ENCODE measurements at places on chromosomes 4 and X.

DNA sequence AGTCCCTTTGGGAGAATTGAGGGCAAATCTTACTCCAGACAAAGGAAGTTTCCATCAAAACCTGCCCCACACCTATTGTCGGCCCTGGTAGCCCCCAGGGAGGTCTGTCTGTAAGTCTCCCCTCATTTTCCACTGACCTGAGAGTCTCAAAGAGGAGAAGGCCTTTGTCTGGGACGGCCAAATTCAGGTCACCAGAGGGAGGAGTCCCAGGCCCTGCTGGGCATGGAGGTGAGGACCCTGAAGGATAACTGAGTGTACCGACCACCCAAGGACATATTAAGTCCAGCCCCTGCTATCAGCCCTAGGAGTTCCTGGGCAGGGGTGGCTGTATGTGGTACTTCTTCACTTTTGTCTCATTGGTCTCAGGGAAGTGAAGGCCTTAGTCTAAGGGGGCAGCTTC lies 229.9 kb downstream of the FGF13 start:
- DNase-seq: no peak

DNA sequence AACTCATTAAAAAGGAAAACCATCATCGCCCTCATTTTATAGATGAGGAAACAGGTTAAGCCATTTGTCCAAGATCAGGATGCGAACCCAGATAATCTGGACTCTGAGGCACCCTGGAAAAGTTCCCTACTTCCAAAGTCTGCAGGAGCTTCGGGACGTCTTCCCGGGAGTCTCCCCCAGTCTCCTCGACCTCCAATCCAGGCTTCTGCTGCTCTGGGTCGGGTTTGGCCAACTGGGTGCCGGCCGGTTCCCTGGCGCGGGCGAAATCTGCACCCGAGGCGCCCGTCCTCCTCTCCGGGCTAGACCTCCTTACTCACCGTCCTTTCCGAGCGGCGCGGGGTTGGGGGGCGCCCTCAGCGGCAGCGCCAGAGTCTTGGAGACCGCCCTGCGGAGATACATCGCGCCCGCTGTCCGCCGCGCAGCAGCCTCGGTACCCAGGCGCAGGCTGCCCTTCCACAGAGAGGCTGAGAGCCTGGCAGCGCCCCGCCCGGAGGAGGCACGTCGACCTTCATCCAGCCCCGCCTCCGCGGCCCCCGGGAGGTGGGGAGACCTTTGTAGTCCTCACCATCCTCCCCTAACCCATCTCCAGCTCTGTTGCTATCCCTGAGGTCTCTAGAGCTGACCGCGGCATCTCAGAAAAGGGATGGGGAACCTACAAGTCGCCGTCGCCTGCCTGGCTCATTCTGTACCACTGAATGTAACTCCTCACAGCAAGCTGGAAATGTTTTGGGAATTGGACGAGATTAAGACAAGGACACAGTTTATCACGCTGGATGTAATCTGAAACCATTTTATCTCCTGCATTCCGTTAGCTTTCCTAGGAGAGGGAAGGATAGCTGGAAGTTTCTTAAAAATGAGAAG lies at the start of gene MGARP:
TSS of gene MGARP (minus strand) at position 466 of the 861 bp plus-strand sequence. CDS start at position 399, 67 bp downstream.
- peak; percentile 9 for DNase-seq

- no peak for DNase-seq
These were observed 64.7 kb upstream of the UXT start for GRCh38 chrX:47723689-47724088.

DNA sequence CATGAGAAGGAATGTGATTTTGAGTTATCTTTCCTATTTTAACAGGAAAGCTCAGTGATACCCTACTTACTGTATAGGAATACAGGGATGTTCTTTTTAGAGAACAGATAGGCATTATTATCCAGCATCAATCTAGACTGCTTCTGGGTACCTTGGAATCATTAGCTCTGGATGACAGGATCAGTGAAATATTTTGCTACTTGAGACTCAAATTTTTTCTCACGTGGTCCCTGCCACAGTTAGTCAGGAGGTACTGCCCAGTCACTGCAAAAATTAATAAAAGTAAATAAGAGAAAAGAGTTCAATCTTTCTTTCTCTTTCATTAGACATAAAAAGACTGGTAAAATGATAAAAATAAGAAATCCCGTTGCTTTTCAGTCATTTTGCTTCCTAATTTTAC lies 5.5 kb downstream of the ZNF827 start:
- no peak for DNase-seq

DNA sequence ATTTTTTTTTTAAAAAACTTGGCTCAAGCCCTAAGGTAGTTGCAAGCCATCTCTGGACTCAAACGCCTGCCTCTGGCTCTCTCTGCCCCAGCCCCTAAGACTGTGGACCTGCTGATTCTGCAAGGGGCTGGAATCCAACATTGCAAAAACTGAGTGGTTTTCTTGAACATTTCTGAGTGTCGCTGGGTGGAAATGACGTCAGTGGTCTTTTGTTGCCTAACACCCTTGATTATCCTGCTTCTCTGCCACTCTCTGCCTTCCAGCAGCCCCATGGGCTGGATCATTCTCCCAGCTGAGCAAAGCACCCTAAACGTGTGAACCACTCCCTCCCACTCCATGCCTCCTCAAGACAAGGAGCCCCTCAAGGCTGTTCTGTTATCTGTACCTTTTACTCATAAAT lies 16.6 kb downstream of the BST1 start:
- no peak for DNase-seq

GRCh38 chr4:31088600-31089230 lies 368.5 kb downstream of the PCDH7 start:
- DNase-seq: no peak

GRCh38 chr4:156870861-156871260 lies 100.7 kb downstream of the PDGFC start:
- DNase-seq: no peak

- no peak for DNase-seq
These were observed 318.4 kb downstream of the DHX15 start for GRCh38 chr4:24265989-24266388.

- no peak for DNase-seq
These were observed 127.4 kb upstream of the RPL34 start for GRCh38 chr4:108492816-108493595.

GRCh38 chrX:24846550-24847150 lies 152.9 kb downstream of the POLA1 start:
- no peak for DNase-seq

- DNase-seq: no peak
These were observed 4.4 kb downstream of the MTMR1 start for GRCh38 chrX:150697641-150698040.

GRCh38 chr4:38563707-38564495 lies 100.1 kb upstream of the KLF3 start:
- DNase-seq: no peak

- DNase-seq: peak; percentile 35
These were observed 3.8 kb upstream of the GUCY2F start for GRCh38 chrX:109485470-109486340.

DNA sequence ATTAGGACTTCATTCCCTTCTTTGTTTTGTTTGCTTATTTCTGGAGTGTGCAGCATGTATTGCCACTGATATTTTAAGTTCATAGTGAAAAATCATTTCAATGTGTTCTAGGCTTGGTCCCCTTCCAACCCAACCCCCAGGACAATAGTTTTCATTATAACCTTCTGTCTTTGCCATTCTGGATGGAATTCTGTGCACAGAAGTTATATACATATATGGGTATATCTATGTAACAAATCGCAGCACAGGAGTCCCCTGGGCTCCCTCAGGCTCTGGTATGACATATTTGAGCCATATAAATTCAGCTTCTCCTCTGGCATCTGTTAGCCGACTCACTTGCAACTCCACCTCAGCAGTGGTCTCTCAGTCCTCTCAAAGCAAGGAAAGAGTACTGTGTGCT lies at the start of gene TNMD:
TSS of gene TNMD (plus strand) at position 326 of the 400 bp plus-strand sequence. CDS start 83 bp downstream, outside the sequence.
- no peak for DNase-seq

DNA sequence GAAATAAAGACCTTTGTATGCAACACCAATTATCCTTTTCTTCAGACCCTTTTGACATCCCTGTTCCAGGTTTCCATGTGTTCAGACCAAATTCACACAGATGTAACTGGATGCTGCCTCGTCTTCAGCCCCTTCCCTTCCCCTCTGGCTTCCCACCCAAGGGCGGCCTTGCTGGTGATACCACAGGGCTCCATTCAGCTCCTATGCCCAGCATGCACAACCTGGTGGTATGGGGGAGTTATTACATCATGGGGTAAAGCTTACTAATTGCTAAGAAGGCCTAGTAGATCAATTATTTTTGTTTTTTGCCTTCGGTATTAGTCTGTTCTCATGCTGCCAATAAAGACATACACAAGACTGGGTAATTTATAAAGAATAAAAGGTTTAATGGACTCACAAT lies 317.0 kb upstream of the CXXC4 start:
- DNase-seq: no peak

DNA sequence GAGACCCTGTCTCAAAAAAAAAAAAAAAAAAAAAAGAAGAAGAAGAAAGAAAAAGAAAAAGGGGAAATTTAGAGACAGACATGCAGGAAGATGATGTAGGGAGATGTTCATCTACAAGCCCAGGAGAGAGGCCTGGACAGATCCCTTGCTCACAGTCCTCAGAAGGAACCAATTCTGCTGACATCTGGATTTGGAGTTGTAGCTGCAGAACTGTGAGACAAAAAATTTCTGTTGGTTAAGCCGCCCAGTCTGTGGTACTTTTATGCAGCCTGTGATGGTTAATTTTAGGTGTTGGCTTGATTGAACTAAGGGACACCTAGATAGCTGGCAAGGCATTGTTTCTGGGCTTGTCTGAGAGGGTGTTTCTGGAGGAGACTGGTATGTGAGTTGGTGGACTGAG lies 10.1 kb upstream of the STIM2 start:
- DNase-seq: no peak

GRCh38 chr4:175066923-175067627 lies 148.9 kb downstream of the ADAM29 start:
- no peak for DNase-seq

DNA sequence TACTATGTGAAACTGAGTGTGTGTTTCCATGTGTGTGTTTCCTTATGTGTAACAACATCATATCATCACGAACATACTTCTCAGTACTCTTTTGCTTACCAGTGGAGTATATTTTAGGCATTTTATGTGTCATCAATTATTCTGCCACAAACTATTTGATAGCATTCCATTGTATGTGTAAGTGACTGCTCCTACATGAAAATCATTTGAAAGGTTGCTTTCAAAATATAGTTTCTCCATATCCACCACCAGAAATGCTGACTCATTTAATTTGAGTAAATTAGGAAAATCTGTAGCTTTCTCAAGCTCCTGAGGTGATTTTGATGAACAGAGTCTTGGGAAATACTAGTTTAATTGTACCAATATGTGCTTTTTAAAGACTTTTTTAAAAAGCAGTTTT lies 376.2 kb downstream of the PCDH18 start:
- DNase-seq: no peak

- DNase-seq: no peak
These were observed 4.9 kb upstream of the TMEM33 start for GRCh38 chr4:41930139-41930831.

DNA sequence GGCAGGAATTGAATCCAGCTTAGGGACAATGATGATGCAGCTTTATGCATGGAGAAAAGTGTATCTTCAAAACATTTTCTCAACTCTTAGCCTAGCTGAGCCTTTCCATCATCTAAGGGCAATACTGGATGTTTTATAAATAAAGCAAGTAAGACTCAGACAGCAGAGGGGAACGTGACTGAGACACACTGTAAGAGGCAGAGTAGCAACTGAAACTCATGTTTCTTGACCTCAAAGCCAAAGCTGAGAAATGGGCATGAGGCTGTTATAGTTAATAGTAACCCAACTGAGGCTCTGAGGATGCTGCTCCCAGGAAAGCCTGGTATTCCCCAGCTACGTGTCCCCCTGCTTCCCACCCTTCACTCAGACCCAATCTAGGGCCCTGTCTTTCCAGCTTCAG lies 44.6 kb downstream of the ARHGEF9 start:
- DNase-seq: no peak

- no peak for DNase-seq
These were observed 91.1 kb upstream of the KIT start for GRCh38 chr4:54566608-54567007.

DNA sequence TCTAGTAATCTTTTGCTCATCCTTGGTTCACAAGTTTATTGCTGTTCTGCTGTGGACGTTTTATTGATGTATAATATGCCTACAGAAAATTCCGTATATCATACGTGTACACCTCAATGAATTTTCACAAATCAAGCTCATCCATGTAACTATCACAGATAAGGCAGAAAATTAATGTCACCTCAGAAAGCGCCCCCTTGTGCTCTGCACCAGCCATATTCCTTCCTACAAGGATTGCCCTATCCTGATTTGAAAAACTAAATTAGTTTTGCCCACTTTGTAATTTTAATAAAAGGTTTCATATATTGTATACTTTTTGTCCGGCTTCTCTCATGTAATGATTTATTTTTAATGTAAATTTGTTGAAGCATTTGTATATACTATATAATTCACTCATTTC lies 390.8 kb downstream of the ADGRL3 start:
- DNase-seq: no peak

GRCh38 chrX:136674270-136674985 lies 26.5 kb downstream of the CD40LG start:
- no peak for DNase-seq

DNA sequence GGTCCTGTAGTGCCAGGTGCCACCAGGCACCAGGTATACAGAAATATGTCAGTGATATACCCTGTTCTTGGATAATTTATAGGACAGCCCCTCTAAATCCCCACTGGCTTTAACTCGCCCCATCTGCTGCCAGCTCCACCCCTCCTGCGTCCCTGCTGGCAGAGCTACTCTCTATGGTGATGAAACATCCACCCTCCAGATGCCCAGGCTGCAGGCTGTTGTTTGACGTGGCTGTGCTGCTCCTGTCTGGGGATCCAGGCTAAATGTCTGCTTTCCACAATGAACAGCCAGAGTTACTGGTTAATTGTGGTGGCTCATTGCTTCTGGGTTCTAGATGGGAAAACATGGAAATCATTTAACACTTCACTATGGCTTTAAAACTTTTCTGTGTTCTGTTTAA lies 12.9 kb downstream of the NHSL2 start:
- no peak for DNase-seq

DNA sequence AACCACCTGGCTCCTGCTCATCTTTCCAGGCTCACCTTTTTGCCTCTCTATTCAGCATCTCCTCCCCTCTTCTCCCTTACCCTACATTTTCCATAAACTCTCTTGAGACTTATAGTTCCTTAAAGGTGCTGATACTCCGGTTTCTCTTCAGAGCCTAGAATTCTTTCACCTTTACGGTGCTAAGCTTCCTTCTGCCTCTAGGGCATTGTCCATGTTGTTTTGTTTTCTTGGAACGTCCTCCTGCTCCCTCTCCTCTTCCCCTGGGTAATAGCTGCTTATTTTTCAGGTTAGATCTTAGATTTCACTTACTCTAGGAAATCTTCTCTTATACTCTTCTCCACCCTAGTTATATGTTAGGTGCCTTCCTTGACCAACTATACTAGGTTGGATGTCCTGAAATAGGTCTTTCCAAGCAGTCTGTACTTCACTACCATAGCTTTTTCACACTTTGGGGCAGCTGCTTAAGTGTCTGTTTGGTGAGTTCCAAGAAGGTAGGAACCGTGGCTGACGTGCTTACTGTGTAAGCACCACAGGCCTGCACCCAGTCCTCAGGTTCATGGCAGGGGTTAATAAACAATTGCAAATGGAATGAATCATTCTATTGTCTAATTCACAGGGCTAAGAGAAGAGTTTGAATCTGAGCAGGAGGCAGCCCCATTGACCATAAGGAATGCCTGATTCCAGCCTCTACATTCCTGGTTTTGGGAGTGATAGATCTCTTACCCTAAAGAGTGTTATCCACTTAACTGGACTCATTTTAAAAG lies 227.5 kb downstream of the MGST2 start:
- no peak for DNase-seq
